ENCODE measurements at places on chromosomes 13 and 19. TPM values are rescaled to one million over a fixed set of nuclear protein-coding genes. Genes with fewer than 3 reads are reported as not detected.
A peak's percentile ranks its signal among the peaks of the same experiment; 100 is the strongest.

Gene CYP4F12
- not detected for total RNA-seq

DNA sequence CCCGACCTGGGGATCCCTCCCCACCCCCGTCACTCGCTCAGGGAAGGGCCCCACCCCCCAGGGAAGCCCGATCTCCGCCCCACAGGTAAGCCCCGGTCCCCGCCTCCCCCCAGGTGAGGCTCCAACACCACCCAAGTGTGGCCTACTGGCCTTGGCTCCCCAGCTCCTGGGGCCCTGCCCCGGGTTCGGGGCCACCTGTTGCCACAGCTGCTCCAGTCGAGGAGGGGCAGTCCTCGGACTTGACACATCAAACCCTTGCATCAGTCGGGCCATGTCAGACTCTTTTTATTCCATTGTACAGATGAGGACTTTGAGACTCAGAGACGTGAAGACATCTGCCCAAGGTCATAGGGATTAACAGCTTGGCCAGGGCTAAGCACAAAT is 512 bp downstream of the CC2D1A start:
- H3K27me3 ChIP-seq, result no peaks in the 10 kb centered on the region

Gene ERICH6B
- total RNA-seq, result not detected

- H3K36me3 ChIP-seq, result peaks cover 8% of the 10 kb centered on the region
- no peak overlapping the region for H3K4me3 ChIP-seq
- H3K27me3 ChIP-seq, result no peaks in the 10 kb centered on the region
- DNase-seq, result no peak
- H3K4me1 ChIP-seq, result no peaks in the 10 kb centered on the region
- no peak overlapping the region for H3K27ac ChIP-seq
Observed at GRCh38 chr13:42893214-42893671, 98.8 kb downstream of the EPSTI1 start.

DNA sequence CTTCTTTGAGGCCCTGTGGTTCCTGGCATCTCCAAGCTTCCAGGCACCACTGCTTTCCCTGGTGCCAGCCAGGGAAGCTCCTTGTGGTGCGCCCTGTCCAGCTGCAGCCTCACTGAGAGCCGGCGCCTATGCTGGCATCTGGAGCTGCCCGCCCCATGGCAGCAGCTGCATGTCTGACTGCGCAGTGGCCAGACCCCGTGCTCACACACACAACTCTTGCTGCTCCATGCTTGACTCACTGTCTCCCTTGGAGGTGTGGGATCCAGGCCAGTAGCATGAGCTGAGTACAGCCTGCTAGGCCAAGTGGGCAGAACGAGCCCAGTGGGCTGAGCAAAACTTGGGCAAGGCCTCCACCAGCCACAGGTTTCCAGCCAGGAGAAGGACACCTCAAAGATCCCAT is 11.5 kb upstream of the SUPT20H start:
- H3K27me3 ChIP-seq, result peaks cover 2% of the 10 kb centered on the region
- H3K4me1 ChIP-seq, result no peaks in the 10 kb centered on the region
- H3K36me3 ChIP-seq, result no peaks in the 10 kb centered on the region
- H3K4me3 ChIP-seq, result no peak overlapping the region
- no peak overlapping the region for H3K27ac ChIP-seq

Gene LIM2
- 0.64 TPM for total RNA-seq

Gene AP1M2
- not detected for total RNA-seq

- no peaks in the 10 kb centered on the region for H3K36me3 ChIP-seq
- DNase-seq, result no peak
- no peaks in the 10 kb centered on the region for H3K4me1 ChIP-seq
- H3K27me3 ChIP-seq, result peaks cover 3% of the 10 kb centered on the region
- H3K4me3 ChIP-seq, result no peak overlapping the region
Observed at GRCh38 chr19:29088761-29089160, 124.2 kb downstream of the UQCRFS1 start.

GRCh38 chr19:50710612-50711011 is 9.0 kb downstream of the SHANK1 start:
- H3K27ac ChIP-seq, result no peak overlapping the region
- H3K27me3 ChIP-seq, result peaks cover 36% of the 10 kb centered on the region
- no peak overlapping the region for H3K4me3 ChIP-seq
- no peaks in the 10 kb centered on the region for H3K4me1 ChIP-seq

- H3K27ac ChIP-seq, result peak overlapping the region; percentile 94
- H3K4me3 ChIP-seq, result peak overlapping the region; percentile 92
- H3K27me3 ChIP-seq, result no peaks in the 10 kb centered on the region
- peaks cover 13% of the 10 kb centered on the region for H3K36me3 ChIP-seq
- peak; percentile 52 for DNase-seq
Observed at GRCh38 chr19:13104848-13105711, 2.4 kb upstream of the LYL1 start.

DNA sequence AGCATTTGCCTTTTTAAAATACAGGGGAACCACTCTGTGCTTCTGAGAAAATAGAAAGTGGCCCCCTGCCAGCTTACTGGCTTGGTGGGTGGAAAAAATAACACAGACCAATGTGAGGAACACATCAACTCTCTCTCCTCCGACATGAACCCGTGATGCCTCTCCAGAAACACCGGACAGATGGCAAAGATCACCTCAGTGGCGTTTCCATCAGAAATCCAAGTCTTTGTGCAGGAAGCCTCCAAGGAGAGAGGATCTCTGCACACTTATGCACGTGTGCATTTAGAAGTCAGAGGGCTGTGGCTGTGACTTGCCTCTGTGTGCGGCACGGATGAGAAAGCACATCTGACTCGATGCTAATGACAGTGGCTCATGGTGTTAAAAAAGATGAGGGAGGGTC is 112.3 kb upstream of the KLF12 start:
- H3K4me3 ChIP-seq, result peak overlapping the region; percentile 58
- peaks cover 2% of the 10 kb centered on the region for H3K36me3 ChIP-seq
- DNase-seq, result peak; percentile 47
- peaks cover 95% of the 10 kb centered on the region for H3K4me1 ChIP-seq
- peak overlapping the region; percentile 40 for H3K27ac ChIP-seq
- H3K27me3 ChIP-seq, result no peaks in the 10 kb centered on the region

- no peaks in the 10 kb centered on the region for H3K36me3 ChIP-seq
- H3K27me3 ChIP-seq, result peaks cover 55% of the 10 kb centered on the region
- peak overlapping the region; percentile 42 for H3K4me3 ChIP-seq
- DNase-seq, result no peak
Observed at GRCh38 chr13:51222686-51223559, 725 bp downstream of the FAM124A start.

DNA sequence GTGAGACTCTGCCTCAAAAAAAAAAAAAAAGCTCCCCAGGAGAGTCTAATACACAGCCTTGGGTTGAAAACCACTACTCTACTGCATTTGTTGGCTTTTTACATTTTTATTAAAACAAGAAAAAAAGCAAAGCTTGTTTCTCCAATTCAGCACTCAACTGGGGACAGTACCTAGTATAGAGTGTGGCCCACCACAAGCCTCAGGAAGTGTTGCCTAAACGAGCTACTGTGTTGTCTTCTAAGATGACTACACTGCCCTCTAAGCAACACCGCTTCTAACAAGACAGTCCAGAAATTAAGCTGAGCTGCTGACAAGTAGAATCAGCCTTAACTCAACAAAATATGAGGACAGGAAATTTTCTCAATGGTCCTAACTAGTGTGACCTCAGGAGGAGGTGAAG is 522.2 kb downstream of the FGF9 start:
- no peaks in the 10 kb centered on the region for H3K4me1 ChIP-seq
- H3K4me3 ChIP-seq, result no peak overlapping the region
- H3K36me3 ChIP-seq, result no peaks in the 10 kb centered on the region
- H3K27ac ChIP-seq, result no peak overlapping the region
- no peak for DNase-seq
- H3K27me3 ChIP-seq, result peaks cover 2% of the 10 kb centered on the region

DNA sequence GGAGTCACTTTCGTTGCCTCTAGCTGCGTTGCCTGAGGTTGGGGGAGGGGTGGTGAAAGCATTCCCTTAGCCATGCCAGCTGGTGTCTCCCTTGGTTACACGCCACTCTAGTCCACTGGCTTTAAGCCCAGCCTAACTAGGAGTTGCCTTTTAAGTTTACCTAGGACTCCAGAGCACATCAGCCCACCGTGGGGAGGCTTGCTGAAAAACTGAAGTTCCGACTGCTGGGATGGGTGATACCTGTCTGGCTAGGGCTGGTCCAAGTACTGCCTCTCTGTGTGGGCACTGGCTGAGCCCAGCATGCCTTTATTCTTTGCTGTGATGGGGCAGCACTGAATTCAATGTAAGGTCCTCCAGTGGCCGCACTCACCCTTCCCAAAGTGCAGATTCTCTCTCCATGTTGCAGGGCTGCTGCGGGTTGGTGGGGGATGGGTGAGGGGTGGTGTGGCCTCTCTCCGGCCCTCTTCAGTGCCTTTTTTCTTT is 11.8 kb upstream of the CEACAM1 start:
- no peaks in the 10 kb centered on the region for H3K4me1 ChIP-seq
- no peaks in the 10 kb centered on the region for H3K36me3 ChIP-seq
- no peak overlapping the region for H3K27ac ChIP-seq
- no peak for DNase-seq
- no peaks in the 10 kb centered on the region for H3K27me3 ChIP-seq

DNA sequence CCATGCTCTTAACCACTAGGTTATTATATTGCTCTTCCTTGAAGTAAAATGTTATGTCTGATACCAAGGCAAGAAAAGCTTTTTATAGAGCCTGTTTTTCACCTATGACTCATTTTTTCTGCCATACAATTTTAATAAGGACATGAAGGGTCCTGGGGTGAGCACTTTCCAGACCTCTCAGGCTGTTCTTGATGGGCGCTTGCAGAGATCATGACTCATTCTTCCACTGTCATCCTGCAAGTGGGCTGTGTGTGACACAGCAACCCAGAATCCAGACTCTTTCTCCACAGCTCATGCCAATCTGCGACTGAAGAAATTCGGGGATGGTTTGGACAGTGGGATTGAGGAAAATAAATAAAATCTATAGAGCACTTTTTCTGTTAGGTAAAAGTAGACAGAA is 506.7 kb upstream of the NBEA start:
- no peak for DNase-seq
- H3K27ac ChIP-seq, result no peak overlapping the region

GRCh38 chr19:50803633-50804419 is 13.6 kb downstream of the ACP4 start:
- peak overlapping the region; percentile 100 for H3K27ac ChIP-seq
- no peak for DNase-seq
- no peaks in the 10 kb centered on the region for H3K27me3 ChIP-seq

Data from activated CD4-positive, alpha-beta memory T cell treated with anti-CD3 and anti-CD28 coated beads for 36 hours (primary cell).